ENCODE measurements at places on chromosomes 3 and 15.

GRCh38 chr3:33060609-33061337, 36.2 kb downstream of the GLB1 start:
- DNase-seq: no peak

DNA sequence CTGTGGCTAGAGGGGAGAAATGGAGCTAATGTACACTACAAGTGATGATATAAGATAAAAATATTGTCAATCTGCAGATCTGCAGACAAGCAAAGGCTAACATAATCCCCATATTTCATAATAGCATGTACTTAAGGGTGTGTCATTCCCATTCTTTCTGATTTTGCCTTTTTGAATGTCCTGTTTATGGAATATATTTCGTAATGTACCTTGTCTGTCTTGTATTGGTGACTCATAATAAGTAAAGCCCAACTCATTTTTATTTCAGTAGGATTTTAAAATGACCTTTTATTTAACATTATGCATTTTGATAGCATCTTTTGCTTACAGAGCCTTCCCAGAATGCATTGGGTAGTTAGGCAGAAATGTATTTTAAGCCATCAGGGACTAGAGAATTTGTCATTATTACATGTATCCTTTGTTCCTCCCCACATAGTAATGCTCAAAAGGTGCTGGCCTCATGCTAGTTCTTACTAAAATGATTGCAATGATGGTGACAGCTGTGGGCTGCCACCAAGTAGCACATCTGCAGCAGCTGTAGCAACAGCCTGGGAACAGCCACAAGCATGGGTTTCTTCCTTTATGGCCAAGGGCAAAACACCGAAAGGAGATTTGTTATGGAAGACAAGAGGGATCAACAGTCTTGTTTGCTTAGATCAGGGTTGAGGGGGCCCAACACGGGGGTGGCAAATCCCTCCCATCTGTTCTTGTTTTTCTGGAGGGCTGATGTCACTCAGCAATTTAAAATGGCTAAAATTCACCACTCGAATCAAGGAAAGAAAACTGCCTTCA, 188.5 kb downstream of the CADPS start:
- no peak for DNase-seq

GRCh38 chr3:177607589-177607988, 410.3 kb upstream of the TBL1XR1 start:
- DNase-seq: no peak

DNA sequence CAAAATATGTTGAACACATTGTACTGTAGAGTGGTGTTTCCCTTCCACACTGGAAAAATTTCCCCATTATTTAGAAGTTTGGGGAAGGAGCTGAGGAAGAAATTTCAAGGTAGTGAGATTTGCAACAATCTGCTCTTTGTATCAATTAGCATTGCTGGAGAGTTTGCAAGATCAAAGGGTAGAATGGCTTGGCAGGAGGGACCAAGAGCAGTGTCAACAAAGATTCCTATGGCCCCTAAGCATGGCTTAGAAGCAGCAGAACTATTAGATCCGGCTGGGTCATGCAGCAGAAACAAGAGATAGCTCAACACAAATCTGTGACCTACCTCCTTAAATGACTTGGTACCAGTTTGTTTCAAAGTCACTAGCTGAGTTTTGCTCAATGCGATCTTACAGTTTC, 175.0 kb downstream of the C3orf38 start:
- no peak for DNase-seq

DNA sequence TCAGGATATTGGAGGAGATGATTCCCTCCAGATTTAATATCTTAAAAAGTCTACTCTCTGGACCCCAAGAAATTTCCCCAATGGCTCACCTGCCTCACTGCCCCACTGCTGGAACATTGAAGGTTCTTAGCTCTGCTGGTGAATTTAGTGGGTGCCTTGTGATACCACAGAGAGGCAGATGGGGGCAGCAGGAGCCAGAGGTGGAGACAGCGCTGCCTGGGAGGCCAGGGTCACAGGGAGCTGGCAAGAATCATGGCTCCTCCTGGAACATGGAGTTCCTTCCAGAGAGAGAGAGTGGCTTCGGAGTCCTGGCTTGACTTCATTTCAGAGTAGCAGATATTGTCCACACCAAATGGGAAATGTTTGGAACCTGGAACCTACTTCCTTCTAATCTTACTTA, 263.5 kb upstream of the CFAP20DC start:
- no peak for DNase-seq

DNA sequence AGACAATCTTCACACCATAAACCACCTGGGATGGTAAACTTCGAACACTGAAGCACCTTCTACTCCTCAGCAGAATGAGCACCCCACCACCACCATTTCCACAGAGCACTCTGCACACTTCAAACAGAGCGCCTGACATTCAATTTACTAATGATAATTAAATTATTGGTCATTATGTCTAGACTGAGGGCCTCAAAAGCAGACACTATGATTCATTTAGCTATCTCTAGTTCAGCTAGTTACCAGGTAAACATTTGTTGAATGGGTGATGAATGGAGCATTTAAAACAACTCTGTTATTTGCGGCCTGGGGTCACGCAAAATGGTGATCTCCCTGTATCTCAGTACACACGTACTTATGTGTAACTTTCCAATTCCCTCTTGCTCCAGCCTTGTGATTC, 40.9 kb downstream of the ACAP2 start:
- no peak for DNase-seq

- no peak for DNase-seq
Measured at GRCh38 chr15:81157939-81158223, 23.8 kb downstream of the CFAP161 start.

DNA sequence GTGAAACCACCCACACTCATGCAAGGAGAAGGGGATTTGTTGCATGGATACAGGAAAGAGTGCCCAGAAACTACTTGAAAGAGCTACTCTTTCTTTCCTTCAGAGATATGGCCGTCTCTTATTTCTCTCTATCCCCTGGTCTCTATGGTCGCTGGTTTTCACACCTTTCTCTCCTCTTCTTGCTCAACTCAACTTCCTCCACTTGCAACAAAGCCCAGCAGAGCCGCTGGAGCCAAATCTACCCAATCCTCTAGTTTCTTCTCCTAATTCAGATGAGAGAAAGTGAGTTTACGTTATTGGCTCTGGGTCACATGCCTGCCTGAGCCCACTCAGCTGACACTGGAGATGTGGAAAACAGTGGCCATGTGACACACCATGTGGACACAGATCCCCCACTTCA, 215.2 kb downstream of the OSBPL10 start:
- no peak for DNase-seq

DNA sequence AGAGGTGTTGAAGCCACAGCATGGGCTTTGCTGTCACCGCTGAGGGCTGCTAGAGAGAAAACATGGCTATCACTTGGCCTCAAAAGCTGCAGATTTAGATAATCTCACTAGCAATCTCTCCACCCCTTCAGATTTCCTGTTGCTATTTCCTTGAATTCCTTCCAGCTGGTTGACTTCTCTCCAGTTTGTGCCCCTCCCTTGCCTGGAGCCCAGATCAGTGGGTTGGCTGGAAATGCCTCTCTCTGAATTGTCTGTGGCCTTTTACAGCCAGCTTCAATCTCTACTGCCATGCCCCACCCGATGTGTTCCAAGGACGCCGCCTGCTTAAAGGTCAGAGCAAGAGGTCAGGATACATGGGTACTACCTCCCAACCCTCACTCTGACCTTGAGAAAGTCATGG, 294.1 kb downstream of the NTRK3 start:
- DNase-seq: no peak

DNA sequence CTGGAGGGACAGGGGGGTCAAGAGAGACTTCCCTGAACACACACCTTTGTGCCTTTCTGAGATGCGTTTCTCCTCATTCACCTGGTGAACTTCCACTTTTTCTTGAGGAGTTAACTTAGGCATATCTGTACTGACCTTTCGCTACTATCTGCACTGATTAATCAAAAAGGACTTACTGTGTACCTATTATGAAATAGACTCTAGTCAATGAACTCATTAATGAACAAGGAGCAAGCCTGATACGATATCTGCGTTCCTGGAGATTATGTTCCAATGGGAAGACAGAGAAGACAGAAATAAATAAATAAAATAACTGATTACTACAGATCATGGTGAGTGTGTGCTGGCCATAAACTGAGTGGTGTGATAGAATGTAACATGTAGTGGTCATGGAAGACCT, 157.2 kb upstream of the TBL1XR1 start:
- DNase-seq: no peak

GRCh38 chr3:15327941-15328340, 4.4 kb downstream of the SH3BP5 start:
- no peak for DNase-seq

DNA sequence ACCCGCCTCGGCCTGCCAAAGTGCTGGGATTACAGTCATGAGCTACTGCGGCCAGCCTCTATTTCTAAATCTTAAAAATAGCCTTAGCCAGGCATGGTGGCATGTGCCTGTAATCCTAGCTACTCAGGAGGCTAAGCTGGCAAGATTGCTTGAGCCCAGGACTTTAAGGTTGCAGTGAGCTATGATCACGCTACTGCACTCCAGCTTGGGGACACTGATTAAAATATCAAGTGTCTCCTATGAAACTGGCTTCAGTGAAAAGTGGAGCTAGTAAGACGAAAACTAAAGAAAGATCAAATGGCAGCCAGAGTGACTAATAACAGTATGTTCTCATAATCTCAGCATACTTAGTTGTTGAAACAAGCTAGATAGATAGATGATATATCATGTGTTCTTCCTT, 112.5 kb downstream of the STT3B start:
- no peak for DNase-seq

GRCh38 chr3:143847787-143848631, at the start of gene SLC9A9:
TSS of gene SLC9A9 (minus strand) at chr3:143848468. CDS start at chr3:143848322, 146 bp downstream.
- DNase-seq: peak; percentile 13

DNA sequence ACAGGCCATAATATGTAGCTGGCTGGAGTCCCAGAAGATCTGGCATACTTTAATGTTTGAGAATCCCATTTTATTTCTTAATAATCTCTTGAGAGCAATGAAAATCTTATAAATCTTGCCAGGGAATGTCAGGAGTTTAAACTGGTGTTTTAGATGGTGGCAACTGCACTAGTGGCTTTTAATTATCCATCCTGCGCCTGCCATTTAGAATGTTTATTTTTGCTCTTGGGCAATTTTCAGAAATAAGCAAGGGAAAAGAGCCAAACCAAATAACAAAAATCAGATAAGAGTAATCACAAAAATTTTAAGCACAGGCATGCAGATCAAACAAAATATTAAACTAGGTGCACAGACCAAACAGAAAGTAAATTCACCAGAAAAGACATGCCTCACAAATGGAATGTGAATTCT, 41.9 kb upstream of the UBP1 start:
- no peak for DNase-seq

- no peak for DNase-seq
Measured at GRCh38 chr3:157573780-157574378, 70.7 kb upstream of the VEPH1 start.

- no peak for DNase-seq
Measured at GRCh38 chr3:165439765-165440164, 243.6 kb upstream of the SLITRK3 start.

- DNase-seq: no peak
Measured at GRCh38 chr15:68252925-68253534, 23.5 kb upstream of the CLN6 start.

- no peak for DNase-seq
Measured at GRCh38 chr15:91498749-91499062, 354.8 kb upstream of the SLCO3A1 start.

- no peak for DNase-seq
Measured at GRCh38 chr15:41536866-41537265, 7.2 kb downstream of the RPAP1 start.

DNA sequence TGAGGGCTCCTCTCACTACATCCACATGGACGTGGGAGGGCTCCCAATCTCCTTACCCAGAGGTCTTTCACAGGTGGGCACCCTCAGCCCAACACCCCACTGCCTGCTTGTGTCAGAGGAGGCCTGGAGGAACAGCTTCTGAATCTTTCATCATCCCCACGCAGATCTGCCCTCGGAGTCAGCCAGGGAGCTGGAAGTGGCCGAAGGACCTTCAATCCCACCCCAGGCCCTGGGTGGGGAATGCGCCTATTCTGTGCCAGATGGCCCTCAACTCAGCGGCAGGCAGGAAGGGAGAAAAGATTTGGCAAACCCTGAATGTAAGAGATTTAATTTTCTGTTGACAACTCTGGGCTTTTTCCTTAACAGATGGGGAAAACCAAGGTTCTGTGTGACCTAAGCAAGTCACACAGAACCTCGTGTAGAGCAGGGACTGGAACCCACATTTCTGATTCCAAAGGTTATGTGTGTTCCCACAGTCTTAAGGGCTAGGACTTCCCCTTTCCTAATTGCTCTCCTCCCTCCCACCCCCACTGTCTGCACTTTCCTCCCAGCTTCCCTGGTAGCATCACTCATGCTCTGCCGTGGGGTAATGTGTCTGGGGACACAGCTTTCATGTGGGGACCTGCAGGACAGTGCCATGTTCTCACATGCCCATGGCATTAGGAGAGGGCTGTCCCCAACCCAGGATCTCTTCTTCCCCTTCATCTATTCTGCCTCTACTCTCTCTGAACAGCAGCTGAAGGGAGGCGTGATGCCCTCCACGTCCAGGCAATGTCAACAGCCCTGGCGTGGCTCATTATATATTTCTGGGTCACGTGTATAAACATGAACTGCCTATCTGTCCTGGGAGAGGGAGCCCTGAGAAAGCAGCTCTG, 98.1 kb downstream of the SEMA5B start:
- no peak for DNase-seq

DNA sequence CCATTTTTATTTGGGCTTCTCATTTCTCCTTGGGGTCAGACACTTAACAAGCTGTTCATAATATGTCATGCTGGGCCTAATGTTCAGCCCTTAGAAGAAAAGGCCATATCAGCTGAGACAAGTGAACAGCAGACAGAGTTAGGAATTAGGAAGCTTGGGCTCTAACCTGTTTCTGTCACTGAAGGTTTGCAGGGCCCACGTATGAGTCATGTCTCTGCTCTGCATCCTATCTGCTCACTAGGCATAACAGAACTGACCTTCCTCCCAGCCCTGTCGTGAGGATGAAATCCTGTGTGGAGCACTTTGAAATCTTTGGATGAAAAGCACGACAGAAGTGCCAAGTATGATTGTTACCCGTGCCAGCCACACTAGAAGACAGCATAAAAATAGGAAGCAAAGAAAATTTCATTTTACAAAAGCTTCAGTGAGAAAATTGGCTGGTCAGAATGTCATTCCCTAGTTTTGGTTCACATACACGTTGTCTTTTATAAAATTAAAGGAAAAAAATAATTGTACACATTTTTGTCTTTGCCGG, 26.5 kb upstream of the CD47 start:
- no peak for DNase-seq

DNA sequence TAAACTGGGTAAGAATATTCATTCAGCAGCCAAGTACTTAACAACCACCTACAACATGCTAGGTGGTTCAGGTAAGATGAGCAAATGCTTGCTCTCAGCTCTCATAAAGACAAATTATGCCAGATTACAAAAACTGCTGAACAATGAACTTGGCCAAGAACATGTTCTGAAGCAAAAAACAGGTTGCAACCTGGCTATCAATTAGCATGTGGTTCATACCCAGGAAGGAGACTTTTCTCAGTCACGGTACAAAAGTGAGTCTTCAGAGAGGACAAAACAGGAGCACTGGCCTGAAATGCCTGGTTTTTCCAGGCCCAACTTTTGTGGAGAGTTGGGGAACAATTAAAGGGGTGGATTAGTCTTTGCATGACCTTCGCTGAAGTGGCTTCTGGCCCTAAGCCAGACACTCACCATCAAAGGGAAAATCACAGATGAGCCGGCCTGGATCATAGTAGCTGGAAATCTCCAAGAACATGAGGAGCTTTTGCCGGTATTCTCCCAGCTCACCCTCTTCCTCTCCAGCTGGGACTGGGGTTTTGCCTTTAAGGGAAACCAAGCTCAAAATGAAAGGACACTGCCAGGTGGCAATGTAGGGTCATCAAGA, 7.6 kb upstream of the PLA2G4F start:
- no peak for DNase-seq

GRCh38 chr3:104447681-104448080, 919.0 kb upstream of the ALCAM start:
- no peak for DNase-seq

Measured in caudate nucleus (tissue), 63 donors.